ENCODE measurements at places on chromosomes 1 and 21.

DNA sequence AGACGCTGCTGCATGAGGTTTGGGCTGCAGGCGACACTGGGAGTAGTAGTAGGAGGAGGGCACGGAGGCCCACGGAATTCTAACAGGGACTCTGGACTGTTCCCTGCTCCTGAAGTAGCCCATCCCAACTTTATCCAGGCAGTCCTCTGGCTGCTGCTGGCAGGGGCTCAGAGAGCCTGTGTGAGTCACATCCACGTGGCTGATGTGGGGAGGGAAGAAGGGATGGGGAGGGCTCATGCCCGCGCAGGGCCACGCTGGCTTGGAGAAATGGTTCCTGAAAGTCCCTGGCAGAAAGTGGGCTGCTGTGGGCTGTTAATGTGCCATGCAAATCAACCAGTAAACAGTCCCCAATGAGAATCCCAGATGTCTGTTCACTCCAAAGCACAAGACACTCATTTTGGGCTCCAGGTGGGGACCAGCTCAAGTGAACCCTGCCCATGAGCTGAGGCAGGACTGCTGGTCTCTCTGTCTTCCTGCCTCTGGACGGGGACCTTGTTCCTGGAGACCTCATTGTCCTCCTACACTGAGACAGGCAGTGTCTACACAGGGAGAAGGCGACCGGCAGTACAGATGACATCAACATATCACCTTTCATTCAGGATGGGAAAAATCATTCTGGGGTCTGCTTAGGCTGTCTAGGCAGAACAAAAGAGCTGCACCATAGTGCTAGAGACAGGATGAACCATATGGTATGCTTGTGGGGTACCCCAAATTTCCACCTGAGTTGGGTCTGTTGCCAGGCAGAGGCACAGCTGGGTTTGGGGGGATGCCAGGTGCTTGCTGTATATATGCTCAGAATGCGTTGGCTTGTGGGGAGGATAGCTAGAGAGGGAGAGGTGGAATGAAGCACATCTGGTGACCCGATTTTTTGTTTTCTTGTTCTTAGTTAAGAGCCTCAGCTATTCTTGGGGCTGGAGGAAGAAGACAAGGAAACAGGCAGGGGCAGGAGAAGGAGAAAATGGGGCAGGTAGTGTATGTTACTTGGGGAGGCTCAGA, 57.9 kb upstream of the FMOD start:
- DNase-seq, result no peak

GRCh38 chr1:209387969-209388329, 195.6 kb upstream of the CAMK1G start:
- no peak for DNase-seq

- no peak for DNase-seq
These were observed 181.9 kb downstream of the PSMG1 start for GRCh38 chr21:39001341-39001740.

DNA sequence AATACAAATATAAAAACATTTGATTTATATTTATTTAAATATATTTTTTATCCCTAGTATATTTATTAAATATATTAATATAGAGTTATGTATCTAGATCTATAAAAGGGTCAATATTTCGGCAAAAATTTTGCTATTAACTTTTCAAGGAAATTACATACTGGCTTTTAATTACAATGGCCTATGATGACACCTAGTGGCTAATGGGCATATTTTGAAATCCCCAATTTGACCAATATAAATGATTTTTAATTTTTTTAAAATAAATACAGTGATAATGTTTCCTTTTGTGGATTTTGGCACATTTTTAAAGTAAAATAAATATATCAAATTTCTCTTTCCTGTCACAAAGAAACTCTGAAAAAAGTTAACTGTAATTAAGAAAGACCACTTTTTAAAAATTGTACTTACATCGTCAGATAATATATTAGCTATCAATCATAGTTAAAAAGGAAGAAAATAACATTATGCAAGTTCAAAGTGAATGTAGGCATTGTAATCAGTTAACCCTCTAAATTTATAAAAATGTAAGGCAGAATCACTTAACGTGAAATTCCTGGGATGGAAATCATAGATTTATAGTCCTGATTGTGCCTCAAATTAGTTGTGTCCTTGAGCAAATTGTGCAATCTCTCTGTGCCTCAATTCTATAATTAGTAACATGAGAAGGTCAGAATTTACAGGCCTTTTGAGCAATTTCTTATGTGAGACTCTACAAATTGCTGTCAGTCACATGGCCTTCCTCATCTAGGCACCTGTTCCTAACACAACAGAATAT, 25.6 kb upstream of the RGS13 start:
- no peak for DNase-seq

DNA sequence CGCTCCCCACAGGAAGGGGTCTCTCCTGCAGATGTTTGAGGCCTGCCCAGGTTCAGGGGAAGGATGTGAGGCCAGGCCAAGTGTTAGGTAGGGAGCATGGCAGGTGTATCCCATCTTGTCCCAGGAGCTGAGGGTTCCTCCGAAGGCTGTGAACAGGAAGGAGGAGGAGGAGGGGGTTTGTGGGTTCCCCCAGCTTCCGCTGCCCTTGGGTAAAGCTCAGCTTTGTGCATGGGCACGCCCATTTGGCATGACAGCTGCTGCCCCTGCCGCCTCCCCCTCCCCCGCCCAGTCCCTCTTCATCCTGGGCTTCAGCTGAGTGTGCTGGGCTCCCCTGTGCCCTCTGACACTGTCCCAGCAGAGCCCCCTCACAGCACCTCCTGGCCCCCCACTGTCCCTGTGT, 25.5 kb downstream of the TNFRSF8 start:
- no peak for DNase-seq

GRCh38 chr1:64240206-64240605, 36.8 kb downstream of the UBE2U start:
- DNase-seq, result no peak
